ENCODE measurements at places on chromosomes 12 and 14. TPM values are rescaled to one million over a fixed set of nuclear protein-coding genes. Genes with fewer than 3 reads are reported as not detected.

DNA sequence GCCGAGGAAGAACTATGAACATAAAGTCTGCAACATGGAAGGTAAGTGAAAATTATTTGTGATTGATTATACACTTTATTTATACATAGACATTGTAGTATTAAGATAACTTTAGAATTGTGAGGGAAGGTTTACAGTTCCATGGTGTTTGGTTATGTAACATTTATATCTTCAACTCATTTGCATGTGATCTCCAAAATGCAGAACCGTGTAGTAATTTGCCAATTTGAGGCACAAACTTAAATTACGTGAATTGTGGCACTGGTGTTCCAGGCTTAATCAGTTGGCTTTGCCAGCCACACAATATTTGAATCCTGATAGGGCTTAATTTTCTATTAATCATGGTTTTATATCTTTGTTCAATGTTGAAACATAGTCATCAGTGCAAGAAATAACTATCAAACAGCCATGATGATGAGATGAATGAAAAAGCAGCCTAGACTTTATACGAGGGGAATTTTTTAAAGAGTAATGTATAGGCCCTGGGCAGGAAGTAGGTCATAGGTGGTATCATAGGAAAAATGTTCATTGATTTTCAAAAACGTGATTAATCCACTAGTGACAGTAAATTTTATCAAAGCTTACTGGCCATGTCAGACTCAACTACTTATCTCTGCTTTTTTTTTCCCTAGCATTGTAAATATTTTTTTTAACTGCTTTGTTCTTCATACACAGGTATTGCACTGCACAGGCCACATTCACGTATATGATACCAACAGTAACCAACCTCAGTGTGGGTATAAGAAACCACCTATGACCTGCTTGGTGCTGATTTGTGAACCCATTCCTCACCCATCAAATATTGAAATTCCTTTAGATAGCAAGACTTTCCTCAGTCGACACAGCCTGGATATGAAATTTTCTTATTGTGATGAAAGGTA, 31.7 kb downstream of the HIF1A start:
- no peaks in the 10 kb centered on the region for H3K36me3 ChIP-seq
- no peaks in the 10 kb centered on the region for H3K4me1 ChIP-seq
- DNase-seq = no peak
- no peak overlapping the region for H3K27ac ChIP-seq
- H3K4me3 ChIP-seq = no peak overlapping the region

Gene RNU4-1
- under 0.01 TPM for total RNA-seq

Gene ASPG
- 3.7 TPM for total RNA-seq

Gene KRT72
- not detected for total RNA-seq

Gene NAA25
- 24.1 TPM for total RNA-seq

Measured in vagina (tissue), 2 donors.